ENCODE measurements at places on chromosomes 2 and 18. TPM values are rescaled to one million over a fixed set of nuclear protein-coding genes. Genes with fewer than 3 reads are reported as not detected.

- no peaks in the 10 kb centered on the region for H3K36me3 ChIP-seq
- no peak overlapping the region for H3K4me3 ChIP-seq
- no peak for DNase-seq
- H3K4me1 ChIP-seq = no peaks in the 10 kb centered on the region
Observed at GRCh38 chr18:70636991-70637390, 348.1 kb downstream of the SOCS6 start.

GRCh38 chr18:32763293-32763692 is 9.5 kb downstream of the KLHL14 start:
- H3K27me3 ChIP-seq = no peaks in the 10 kb centered on the region
- no peak overlapping the region for H3K4me3 ChIP-seq
- DNase-seq = no peak
- no peak overlapping the region for H3K27ac ChIP-seq

DNA sequence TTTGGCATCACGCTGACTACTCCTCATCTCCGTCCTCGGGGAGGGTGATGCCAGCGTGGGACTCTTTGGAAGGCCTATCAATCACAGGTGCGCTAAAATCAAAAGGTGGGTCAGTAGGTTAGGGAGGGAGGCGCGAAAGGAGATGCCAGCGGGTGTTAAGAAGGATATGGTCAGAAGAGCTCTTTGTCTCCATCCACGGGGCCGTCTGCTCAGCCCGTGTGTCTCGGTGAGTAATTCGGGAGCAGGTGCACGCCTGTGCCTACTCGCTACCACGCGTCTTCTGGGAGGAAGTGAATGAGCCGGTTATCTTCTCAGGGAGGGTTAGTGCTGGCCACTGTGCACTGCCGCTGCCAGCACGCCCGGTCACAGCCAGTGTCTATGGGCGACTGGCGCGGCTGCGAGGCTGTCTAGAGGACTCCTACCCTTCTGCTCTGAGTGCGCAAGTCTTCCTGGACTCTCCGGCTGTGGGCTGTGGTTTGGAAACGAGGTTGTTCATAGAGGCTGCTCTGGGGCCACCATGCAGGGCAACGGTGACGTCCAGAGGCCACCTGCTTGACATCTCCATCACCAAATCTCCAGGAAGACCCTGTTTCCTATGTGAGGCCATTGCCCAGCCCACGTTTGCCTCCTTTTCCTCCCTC is 153.4 kb downstream of the MBP start:
- peaks cover 11% of the 10 kb centered on the region for H3K36me3 ChIP-seq
- no peaks in the 10 kb centered on the region for H3K27me3 ChIP-seq
- no peak overlapping the region for H3K27ac ChIP-seq
- H3K4me1 ChIP-seq = peaks cover 9% of the 10 kb centered on the region
- no peak overlapping the region for H3K4me3 ChIP-seq
- DNase-seq = no peak

GRCh38 chr2:47704287-47704686 is 78.7 kb upstream of the MSH6 start:
- H3K27me3 ChIP-seq = no peaks in the 10 kb centered on the region
- no peak overlapping the region for H3K4me3 ChIP-seq
- no peaks in the 10 kb centered on the region for H3K4me1 ChIP-seq
- no peaks in the 10 kb centered on the region for H3K36me3 ChIP-seq
- no peak for DNase-seq
- H3K27ac ChIP-seq = no peak overlapping the region

DNA sequence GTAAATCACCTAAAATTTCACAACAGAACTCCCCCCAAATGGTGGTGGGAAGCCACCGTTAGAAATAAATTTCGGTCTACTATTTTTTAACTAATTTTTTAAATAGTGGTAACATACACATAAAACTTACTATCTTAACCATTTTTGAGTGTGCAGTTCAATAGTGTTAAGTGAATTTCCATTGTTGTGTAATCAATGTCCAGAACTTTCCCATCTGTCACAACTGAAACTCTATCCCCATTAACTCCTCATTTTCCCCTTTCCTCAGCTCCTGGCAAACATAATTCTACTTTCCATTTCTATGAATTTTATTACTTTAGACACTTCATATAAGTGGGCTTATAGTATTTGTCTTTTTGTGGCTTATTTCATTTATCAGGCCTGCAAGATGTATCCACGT is 34.1 kb upstream of the HNMT start:
- no peak for DNase-seq
- H3K36me3 ChIP-seq = no peaks in the 10 kb centered on the region
- H3K4me1 ChIP-seq = no peaks in the 10 kb centered on the region
- no peak overlapping the region for H3K27ac ChIP-seq
- H3K4me3 ChIP-seq = no peak overlapping the region

DNA sequence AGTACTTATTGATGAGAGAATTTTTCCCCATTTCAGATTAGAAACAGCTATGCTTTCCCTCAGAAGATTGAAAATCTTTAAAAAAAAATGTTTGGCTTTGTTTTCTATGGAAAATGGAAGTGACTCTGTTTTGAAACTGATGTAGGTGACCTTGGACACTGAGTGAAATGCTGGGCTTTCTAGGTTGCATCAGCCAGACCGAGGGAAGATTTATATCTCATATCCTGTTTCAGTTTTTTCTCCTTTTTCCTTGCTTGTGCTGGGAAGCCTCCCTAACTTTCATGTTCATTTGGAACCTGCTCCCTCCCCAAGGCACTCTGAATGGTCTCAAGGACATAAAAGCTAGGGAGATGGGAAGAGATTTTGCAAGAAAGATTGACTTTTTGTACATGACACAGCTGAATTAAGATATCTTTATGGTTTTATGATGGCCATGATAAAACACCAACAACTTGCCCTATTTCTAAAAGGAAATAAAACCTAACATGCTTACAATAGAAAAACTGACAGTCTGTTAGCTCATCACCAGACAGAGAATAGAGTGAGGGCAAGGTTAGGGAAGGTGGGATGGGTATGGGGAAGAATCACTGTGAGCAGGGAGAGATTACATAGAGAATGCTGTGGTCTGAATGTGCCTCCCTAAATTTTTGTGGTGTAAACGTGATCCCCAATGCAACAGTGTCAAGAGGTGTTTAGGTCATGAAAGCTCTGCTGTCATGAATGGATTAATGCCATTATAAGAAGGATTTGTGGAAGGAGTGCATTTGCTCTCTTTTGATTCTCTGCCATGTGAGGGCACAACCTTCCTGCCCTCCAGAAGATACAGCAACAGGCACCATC is 249.7 kb downstream of the TPGS2 start:
- H3K36me3 ChIP-seq = no peaks in the 10 kb centered on the region
- H3K27ac ChIP-seq = peak overlapping the region; percentile 76
- no peaks in the 10 kb centered on the region for H3K27me3 ChIP-seq
- H3K4me1 ChIP-seq = peaks cover 29% of the 10 kb centered on the region

DNA sequence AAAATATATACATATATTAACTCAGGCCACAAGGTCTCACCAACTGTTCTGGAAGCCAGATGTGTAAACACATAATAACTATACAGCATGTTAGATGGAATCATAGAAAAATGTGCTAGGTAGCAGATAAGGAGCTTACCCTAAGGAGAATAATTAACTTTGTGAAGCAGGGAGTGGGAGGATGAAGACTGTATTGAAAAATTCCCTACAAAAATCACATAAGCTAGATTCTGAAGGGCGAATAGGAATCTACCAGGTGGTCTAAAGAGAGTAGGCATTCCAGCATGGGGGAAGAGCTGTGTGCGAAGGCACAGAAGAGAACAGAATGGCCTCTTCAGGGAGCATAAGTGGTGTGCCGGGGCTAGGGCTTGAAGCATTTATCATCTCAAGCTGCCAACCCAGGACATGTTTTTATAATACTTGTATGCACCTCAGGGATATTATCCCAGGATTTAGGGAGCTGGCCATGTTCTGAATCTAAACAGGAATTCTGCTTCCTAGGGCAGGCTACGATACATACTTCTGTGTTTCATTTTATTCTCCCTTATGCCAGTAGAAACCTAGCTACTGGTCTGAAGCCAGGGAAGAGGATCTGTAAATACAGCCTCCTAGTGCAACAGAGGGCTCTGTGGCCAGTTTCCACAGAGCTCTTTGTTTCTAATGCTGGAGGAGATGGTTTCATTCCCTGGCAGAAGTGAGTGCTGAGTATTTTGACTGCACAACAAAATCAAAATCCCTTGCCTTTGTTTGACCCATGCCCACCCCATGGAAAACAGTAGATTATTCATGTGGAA is 56.7 kb downstream of the NEMP2 start:
- H3K36me3 ChIP-seq = no peaks in the 10 kb centered on the region
- peaks cover 44% of the 10 kb centered on the region for H3K4me1 ChIP-seq
- peak overlapping the region; percentile 37 for H3K4me3 ChIP-seq

DNA sequence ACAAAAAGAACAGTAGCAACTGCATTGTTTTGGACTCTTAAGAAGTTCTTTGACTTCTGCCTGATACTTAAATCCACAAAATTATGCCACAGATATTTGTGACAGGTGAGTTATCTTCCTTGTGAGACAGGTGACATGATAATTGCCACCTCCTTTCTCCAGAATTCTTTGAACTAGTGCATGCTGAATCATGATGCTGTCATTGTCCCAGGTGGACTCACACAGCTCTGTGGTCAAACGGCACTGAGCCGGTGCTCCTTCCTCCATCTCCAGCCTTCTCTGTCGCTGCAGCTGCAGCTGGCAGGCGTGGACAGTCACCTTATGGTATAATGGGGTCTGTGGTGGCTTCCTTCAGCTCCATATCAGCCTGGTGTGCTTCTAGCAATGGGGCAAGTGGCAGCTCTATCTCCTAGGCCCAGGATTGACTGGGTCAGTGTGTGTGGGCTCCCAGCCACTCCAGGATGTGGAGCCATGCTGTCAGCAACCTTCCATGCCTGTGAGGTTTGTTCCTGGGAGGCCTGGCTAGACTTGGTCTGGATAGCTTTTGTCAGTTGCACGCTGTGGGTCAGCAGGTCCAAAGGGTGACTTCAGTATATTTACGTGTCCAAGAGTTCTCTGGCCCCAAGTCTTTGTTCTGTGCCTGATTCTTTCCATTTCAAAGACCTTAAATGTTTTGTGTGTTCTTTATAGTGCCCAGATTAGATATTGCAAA is 15.7 kb downstream of the ARMC9 start:
- no peaks in the 10 kb centered on the region for H3K36me3 ChIP-seq
- no peaks in the 10 kb centered on the region for H3K27me3 ChIP-seq
- H3K4me3 ChIP-seq = no peak overlapping the region
- peak overlapping the region; percentile 91 for H3K27ac ChIP-seq
- DNase-seq = no peak

- H3K36me3 ChIP-seq = peaks cover 8% of the 10 kb centered on the region
- H3K27ac ChIP-seq = no peak overlapping the region
- H3K27me3 ChIP-seq = no peaks in the 10 kb centered on the region
- DNase-seq = no peak
Observed at GRCh38 chr2:113966832-113967231, 76.9 kb downstream of the ACTR3 start.

GRCh38 chr2:31219131-31219969 is 2.0 kb upstream of the CAPN14 start:
- H3K27me3 ChIP-seq = no peaks in the 10 kb centered on the region
- no peaks in the 10 kb centered on the region for H3K4me1 ChIP-seq
- peak; percentile 90 for DNase-seq
- no peaks in the 10 kb centered on the region for H3K36me3 ChIP-seq
- H3K4me3 ChIP-seq = no peak overlapping the region
- no peak overlapping the region for H3K27ac ChIP-seq

DNA sequence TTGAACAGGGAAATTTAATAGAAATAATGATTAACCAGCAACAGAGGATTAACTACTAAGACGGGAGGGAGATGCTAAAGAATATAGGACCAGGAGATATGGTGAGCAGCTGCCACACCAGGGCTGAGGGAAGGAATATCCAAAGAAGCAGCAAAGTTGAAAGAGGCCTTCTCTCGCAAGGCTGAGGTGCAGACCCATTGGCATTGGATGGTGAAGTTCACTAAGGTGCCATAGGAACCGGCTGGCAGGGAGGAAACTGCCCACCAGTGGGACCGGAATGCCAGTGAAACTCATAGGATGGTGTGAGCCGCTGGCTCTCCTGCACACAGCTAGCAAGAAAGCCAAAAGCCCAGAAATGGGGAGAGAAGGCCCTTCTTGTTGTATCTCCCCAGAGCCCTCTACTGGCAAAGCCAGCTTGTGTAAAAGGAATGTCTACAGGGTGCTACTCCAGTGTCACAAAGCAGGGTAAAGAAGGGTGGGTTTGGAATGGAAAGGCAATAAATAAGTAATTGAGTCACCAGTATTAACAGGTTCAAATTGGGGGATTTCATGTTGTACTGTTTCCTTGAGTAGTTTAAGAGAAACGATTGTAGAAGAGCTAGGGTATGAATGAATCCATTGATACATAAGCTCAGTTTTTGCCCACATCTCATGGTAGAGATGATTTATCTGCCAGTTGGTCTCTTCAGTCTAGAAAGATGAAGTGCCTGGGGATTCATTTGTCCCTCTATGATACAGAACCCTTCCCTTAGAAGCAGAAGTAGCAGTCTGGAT is 36.0 kb downstream of the FARP2 start:
- H3K27me3 ChIP-seq = no peaks in the 10 kb centered on the region
- H3K4me1 ChIP-seq = no peaks in the 10 kb centered on the region
- H3K27ac ChIP-seq = no peak overlapping the region
- no peaks in the 10 kb centered on the region for H3K36me3 ChIP-seq
- no peak for DNase-seq
- no peak overlapping the region for H3K4me3 ChIP-seq

GRCh38 chr2:222732489-222733178 is 61.2 kb downstream of the MOGAT1 start:
- H3K27me3 ChIP-seq = no peaks in the 10 kb centered on the region
- DNase-seq = no peak
- peak overlapping the region; percentile 6 for H3K27ac ChIP-seq
- no peaks in the 10 kb centered on the region for H3K36me3 ChIP-seq
- H3K4me1 ChIP-seq = peaks cover 46% of the 10 kb centered on the region

DNA sequence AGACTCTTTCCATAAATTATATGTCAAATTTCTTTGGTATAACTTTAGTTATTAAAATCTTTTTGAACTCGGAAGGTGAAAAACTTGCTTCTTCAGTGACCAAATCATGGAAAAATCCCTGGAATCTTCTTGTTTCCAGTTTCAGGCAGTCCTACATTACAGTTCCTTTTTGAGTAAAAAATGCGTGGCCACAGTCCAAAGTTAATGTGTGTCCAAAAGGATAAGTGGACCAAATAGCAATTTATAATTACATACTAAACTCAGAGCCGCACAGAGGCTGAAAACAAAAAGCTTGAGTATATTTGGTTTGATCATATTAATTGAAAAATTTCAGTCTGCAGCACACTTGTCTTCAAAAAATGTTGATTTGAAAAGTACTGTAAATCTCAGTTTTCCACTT is 28.4 kb upstream of the DYNC2LI1 start:
- no peak overlapping the region for H3K4me3 ChIP-seq
- DNase-seq = no peak
- H3K27ac ChIP-seq = peak overlapping the region; percentile 54
- H3K4me1 ChIP-seq = no peaks in the 10 kb centered on the region

- H3K27ac ChIP-seq = no peak overlapping the region
- DNase-seq = no peak
- no peaks in the 10 kb centered on the region for H3K27me3 ChIP-seq
- H3K36me3 ChIP-seq = peaks cover 5% of the 10 kb centered on the region
Observed at GRCh38 chr2:158586491-158586890, 129.7 kb downstream of the PKP4 start.

GRCh38 chr2:194883711-194884110 is 773.3 kb upstream of the SLC39A10 start:
- no peaks in the 10 kb centered on the region for H3K36me3 ChIP-seq
- no peaks in the 10 kb centered on the region for H3K4me1 ChIP-seq
- H3K27ac ChIP-seq = no peak overlapping the region
- DNase-seq = no peak
- no peaks in the 10 kb centered on the region for H3K27me3 ChIP-seq

ASXL3 gene
- total RNA-seq = 0.66 TPM

LYG1 gene
- 0.57 TPM for total RNA-seq

NETO1 gene
- not detected for total RNA-seq

COX5B gene
- total RNA-seq = 486 TPM
